ENCODE measurements at places on chromosomes 1 and 21.

- no peak for DNase-seq
Measured at GRCh38 chr1:194795917-194796593, 1609.6 kb upstream of the B3GALT2 start.

DNA sequence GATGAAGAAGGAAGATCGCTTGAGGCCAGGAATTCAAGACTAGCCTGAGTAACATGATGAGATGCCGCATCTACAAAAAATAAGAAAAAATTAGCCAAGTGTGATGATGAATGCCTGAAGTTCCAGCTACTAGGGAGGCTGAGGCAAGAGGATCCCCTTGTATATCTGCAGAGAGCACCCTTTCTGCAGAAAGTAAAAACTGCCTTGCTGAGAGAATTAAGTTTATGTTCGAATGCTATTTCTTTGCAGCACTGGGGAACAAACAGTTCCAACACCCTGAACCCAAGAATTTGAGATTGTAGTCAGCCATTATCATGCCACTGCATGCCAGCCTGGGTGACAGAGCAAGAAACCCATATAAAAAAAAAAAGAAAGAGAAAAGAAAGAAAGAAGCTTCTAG lies 20.6 kb upstream of the KCNT2 start:
- DNase-seq: no peak

DNA sequence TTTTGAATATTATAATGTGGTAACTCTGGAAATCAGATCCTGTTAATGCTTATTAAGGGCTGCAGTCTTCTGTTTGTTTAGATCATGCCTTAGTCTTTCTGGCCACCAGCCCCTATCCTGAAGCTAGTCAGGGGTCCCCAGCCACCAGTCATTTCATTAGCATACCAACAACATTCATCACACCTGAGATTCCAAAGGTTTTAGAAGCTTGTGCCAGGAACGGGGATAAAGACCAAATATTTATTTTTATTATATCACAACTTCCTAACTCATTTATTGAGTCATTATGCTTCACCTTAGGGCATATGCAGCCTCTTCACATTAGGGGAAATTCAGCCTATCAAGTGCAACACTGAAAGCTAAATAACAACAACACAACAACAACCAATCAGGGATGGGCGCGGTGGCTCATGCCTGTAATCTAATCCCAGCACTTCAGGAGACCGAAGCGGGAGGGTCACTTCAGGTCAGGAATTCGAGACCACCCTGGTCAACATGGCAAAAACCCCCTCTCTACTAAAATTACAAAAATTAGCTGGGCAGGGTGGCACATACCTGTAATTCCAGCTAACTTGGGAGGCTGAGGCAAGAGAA lies 2.9 kb upstream of the PSEN2 start:
- no peak for DNase-seq

DNA sequence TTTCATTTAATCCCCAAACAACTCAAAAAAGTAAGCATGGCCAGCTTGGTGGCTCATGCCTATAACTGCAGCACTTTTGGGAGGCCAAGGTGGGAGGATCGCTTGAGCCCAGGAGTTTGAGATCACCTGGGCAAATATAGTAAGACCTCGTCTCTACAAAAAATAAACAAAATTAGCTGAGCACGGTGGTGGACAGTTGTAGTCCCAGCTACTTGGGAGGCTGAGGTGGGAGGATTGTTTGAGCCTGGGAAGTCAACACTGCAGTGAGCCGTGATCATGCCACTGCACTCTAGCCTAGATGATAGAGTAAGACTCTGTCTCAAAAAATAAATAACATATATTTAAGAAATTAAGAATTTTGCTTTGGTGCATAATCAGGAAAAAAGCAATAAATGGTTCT lies 6.1 kb upstream of the AKR1A1 start:
- DNase-seq: no peak

DNA sequence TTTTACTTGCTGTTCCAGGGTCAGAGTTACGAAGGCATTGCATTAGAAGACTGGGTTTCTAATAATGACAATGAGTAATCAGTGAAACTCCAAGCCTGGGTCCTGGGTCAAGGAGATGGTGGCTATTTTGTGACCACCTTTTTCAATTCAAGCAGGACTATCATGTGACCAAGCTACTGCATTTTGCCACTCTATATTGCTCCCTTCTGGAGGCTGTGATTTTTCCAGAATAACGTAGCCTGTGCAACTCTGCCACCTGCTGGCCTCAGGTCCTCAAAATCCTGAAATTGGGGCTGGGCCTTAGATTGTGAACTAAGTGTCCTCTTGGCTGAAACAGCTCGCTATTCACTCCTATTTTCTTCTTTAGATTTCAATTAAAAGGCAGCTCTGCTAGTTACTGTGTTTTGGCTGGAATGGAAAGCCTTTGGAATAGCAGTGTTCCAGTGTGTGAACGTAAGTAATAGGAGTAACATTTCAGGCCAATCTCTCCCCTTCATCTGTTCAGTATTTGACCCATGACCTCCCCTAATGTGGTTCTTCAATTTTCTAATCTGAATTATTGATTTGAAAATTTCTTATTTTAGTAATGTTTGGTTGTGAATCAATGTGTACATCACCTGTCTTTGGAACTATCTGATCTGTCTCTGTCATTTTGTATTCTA lies 52.9 kb upstream of the CD46 start:
- no peak for DNase-seq

GRCh38 chr1:223197923-223198627 lies 55.0 kb upstream of the TLR5 start:
- no peak for DNase-seq

DNA sequence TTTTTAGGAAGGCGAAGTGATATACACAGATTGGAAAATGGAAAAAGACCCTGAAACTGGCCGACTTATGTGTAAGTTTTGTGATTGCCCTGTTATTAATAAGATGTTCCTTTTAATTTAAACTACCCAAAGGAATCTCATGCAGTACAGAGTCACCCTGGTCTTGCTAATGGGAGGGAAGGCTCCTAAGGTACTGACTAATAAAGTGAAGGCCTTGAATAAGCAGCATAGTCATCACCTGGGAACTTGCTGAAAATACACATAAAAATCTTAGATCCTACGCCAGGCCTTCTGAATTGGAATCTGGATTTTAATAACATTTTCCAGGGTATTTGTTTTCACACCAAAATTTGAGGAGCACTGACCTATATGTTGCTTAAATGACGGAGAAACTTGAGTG lies 73.4 kb upstream of the MCOLN3 start:
- DNase-seq: no peak

DNA sequence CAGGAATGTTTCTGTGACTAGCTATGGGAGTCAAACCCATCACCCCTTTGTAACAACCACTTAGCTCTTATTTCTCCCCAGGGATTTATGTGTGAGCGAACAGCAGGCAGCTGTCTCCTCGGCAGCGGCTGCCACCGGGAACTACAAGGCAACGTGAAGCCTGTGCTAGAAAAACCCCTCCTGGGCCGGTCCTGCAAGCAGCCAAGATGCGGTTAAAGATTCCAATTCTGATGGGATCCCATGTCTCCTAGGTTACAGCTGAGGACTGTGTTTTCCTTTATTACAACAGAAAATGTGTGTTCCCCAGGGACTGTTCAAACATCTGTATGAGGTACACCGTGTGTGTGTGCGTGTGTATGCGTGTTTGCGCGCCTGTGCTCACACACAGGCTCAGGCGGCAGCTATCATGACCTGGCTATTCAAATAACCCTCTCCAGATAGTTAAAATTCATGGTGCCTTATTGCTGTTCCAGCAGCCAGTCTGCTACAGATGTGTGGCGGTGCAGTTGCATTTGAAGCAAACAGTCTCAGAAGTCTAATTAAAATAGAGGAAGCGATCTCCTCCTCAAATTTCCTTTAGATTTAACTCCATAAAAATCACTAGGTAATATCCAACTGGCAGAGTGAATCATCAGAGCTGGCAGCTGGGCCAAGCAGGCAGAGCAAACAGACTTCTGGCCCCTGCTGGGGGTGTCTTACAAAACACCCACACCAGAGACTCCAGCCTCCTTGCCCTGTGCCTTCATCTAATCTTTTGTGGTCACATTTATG lies 68.0 kb downstream of the LMX1A start:
- no peak for DNase-seq

DNA sequence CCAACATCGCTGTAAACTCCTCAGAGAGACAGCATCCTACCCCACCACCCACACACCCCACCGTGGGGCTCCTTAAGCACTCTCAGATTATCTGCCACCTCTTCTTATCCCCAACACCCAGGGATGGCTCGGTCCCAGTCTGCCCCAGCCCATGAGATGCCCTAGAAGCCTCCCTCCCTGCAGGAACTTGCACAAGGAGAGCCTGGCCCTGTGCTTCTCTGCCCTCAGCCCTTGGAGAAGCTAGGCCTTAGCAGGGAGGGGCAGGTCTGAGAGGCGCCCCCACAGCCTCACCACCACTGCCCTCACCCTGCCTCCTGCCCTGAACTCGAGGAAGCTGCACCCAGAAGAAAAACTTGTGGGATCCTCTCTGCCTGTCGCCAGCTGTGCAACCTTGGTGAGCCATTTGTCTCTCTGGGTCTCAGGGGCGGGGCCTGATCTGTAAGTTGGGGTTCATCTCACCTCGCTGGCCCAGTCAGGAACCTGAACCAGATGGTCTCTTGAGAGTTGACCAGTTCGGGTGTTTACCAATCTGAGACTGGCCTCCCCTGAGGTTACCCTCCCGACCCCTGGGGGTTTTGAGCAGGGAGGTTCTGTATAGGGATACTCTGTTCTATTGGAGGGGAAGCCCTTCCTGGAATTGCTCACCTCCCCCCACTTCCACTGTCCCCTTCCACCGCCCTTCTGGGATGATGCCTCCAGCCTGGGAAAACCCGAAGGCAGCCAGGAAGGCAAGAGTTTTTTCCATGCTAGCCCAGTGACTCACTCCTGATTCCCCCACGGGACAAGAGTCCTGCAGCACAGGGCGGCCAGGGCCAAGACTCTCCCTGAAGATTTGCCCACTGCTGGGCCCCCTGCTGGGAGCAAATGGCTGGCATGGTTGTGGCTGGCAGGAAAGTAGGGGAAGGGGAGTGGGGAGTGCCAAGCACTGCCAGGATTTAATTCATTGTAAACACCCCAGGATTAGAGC lies at the start of gene S100A3:
Gene S100A3, minus strand, starts transcription at position 537 of the 967 bp plus-strand sequence. CDS start 773 bp downstream, outside the sequence.
- no peak for DNase-seq

GRCh38 chr1:22845398-22845935 lies 127.2 kb downstream of the LACTBL1 start:
- DNase-seq: no peak

Data from stimulated activated CD8-positive, alpha-beta memory T cell treated with anti-CD3 and anti-CD28 coated beads, Interleukin-4, amount 100 ng/mL, for 4 hours (primary cell).